ENCODE measurements at places on chromosomes 12 and 14.

GRCh38 chr14:77707355-77707723 lies 484 bp downstream of the ALKBH1 start:
- DNase-seq = peak; percentile 45

GRCh38 chr14:93914278-93914677 lies 12.9 kb upstream of the FAM181A start:
- no peak for DNase-seq

DNA sequence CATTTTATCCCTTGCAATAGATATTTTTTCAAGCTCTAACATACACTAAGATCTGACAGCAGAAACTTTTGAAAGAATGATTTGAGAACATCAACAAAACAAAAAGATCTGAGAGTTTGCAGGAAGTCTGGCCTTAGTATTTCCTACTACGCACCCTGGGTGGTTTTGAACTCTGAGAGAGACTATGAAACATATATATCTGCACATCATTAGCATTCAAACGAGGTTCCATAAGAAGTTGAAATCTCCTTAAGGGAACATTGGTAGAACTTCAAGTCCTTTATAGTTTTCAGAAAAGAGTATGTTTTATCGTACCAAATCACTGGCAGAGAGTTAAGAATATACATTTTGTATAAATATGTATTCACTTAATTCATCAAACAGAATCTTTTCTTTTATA lies 86.3 kb downstream of the RMST start:
- no peak for DNase-seq

- no peak for DNase-seq
Observed at GRCh38 chr12:4539167-4539870, 629 bp downstream of the RAD51AP1 start.

GRCh38 chr14:29745863-29746262 lies 181.8 kb downstream of the PRKD1 start:
- no peak for DNase-seq

GRCh38 chr14:100067971-100068959 lies 3.0 kb downstream of the EVL start:
- DNase-seq = peak; percentile 82

GRCh38 chr14:54788701-54789100 lies 113.9 kb downstream of the GCH1 start:
- no peak for DNase-seq

DNA sequence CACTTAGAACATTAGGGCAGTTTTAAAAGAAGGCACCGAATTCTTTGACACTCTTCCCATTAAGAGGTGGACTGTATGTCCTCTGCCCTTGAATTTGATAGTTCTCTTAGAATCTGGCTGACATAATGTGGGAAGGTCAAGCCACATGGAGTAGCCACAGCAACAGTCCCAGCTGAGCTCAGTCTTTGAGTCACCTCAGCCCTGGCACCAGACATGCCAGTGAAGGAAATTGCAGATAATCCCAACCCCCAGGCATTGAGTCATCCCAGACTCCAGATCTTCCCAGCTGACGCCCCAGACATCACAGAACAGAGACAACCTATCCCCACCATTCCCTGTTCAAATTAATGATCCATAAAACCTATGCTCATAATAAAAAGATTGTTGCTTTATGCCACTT lies 83.4 kb downstream of the GTF2A1 start:
- peak; percentile 48 for DNase-seq

GRCh38 chr12:64385468-64385867 lies 5.1 kb downstream of the C12orf56 start:
- DNase-seq = peak; percentile 13

DNA sequence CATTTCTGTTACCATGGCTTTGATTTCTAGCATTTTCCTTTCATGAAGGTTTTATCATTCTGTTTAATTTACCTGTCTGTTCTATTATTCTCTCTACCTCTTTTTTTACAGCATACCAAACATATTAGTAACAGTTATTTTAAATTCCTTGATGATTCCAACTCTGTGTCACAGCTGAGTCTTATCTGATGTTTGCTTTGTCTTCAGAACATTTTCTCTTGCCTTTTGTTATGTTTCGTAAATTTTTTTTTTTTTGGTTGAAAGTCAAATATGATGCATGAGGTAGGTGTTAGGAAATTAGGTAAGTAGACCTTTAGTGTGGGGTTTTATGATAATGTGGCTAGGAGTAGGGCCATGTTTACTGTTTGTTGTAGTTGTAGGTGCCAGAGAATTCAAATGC lies 496.4 kb downstream of the FOXG1 start:
- DNase-seq = no peak
